ENCODE measurements at places on chromosomes 16 and 17.

GRCh38 chr17:65529761-65530522 lies 31.5 kb downstream of the AXIN2 start:
- no peak for DNase-seq

- DNase-seq = no peak
These were observed 13.4 kb downstream of the ITPRIPL2 start for GRCh38 chr16:19127205-19127604.

GRCh38 chr16:66903544-66904427 lies 14.9 kb downstream of the CDH16 start:
- no peak for DNase-seq

DNA sequence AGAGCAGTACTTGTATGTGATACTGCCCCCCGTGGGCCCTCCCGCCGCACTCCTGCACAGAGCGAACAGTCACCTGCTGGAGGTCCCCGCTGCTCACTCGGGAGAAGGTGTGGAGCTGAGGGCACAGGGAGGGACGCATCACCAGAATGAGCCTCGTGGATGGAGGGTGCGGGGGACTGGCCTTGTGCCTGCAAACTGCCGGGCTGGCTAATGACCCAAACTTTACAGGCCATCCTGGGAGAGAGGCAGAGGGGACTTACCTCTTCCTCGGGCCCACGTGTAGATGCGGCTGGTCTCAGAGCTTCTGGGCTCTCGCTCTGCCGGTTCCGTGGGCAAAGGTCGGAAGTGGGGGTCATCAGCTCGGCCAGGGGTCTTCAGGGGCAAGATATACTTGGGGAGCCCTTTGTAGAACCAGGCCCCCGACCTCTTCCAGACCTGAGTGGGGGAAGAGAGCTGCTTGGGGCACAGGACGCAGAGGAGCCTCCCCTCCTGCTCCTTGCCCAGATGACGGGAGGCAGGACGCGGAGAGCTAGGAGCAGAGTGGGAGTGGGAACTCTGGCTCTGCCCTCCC lies 65.5 kb upstream of the DOC2B start:
- no peak for DNase-seq

- DNase-seq = peak; percentile 33
These were observed 219.3 kb upstream of the GSE1 start for GRCh38 chr16:85393674-85394451.

GRCh38 chr17:70172449-70172848 lies 3.1 kb downstream of the KCNJ2 start:
- no peak for DNase-seq

DNA sequence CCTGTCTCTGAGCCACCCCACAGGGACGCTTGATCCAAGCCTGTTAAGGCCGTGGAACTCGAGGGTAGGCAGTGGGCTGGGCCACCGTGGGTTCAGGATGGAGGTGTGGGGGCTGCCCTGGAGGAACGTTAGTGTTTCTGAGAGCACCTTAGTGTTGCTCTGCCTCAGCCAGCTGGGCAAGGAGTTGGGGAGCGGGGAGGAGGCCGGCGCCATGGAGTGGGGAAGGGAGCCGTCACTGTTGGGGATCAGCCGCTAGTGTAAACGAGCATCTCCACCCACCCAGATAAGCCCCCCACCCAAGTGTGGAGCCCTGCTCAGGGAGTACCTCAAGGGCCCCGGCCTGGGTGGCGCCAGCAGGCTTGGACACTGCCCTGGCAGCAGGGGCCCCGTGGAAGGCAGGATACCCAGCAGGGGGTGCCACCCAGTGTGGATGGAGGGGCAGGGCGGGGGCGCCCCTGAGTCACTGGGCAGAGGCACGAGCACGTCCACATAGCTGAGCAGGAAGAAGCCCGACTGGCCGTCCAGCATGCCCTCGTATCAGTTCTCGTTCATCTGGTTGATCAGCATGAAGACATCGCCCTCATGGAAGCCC lies 98.6 kb downstream of the KPNA2 start:
- no peak for DNase-seq

DNA sequence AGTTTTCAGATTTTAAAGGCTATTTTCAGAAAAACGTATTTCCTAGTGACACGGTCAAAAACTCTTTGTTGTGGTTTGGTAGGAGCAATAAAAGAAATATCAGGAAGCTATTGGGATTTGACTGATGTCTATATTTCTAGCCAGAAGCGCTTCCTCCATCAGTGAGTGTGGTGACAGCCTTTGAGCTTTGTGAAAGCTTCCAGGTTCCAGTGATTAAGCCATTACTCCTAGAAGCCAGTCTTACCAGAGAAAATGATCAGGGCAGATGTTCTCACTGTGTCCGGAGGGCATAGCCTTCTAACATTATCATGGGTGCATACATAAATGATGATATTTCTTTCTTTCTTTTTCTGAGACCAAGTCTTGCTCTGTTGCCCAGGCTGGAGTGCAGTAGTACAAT lies 39.6 kb downstream of the MAP2K6 start:
- DNase-seq = no peak

DNA sequence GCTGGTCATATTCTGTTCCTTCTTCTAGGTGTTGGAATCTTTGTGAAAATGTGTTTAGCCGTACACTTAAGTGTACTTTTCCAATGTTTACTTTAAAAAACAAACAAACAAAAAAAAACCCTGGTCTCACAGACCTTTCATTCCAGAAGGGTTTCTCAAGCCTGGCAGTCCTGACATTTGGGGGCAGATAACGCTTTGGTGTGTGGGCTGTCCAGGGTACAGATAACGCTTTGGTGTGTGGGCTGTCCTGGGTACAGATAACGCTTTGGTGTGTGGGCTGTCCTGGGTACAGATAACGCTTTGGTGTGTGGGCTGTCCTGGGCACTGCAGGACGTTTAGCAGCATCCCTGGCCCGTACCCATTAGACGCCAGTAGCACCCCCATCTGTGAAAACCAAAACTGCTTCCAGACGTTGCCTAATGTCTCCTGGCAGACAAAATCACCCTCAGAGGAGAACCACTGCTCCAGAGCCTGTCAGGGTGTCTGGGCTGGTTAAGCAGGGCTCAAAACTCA lies 15.2 kb upstream of the FLCN start:
- no peak for DNase-seq

- peak; percentile 68 for DNase-seq
These were observed 30.9 kb downstream of the FAM222B start for GRCh38 chr17:28811651-28812090.

DNA sequence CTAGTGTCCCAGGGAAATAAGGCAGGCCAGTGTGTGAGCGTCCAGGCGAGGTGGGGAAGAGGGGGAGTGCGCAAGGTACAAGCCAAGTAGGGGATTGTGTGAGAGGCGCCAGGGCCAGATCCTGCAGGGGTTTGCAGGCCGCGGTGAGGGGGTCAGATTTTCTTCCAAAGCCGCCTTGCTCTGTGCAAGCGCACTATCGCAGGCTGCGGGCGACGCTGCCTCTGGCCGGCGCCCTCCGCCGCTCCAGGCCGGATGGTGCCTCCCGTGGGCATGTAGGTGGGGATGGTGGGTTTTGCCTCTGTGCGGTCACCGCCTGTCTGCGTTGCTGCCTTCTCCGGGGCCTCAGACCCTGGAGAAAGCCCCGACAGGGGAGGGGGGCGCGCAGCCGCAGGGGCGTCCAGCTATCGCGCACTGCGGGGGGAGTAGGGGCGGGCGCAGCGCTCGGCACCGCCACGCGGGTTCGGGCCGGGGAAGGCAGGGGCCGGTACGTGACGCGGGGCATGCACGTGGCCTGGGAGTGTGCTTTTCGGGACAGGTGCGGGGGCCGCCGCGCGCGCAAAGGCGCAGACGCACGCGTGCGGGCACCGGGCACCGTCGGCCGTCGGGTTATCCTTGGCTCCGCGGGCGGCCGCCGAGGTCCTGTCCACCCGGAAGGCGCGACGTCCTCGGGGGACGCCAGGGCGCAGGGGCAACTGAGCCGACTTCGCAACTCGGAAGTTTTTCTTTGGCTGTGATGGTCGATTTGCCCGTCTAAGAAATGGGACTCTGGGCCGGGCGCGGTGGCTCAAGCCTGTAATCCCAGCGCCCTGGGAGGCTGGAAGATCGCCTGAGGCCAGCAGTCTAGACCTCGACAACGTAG lies 1.1 kb upstream of the HAPSTR1 start:
- no peak for DNase-seq

DNA sequence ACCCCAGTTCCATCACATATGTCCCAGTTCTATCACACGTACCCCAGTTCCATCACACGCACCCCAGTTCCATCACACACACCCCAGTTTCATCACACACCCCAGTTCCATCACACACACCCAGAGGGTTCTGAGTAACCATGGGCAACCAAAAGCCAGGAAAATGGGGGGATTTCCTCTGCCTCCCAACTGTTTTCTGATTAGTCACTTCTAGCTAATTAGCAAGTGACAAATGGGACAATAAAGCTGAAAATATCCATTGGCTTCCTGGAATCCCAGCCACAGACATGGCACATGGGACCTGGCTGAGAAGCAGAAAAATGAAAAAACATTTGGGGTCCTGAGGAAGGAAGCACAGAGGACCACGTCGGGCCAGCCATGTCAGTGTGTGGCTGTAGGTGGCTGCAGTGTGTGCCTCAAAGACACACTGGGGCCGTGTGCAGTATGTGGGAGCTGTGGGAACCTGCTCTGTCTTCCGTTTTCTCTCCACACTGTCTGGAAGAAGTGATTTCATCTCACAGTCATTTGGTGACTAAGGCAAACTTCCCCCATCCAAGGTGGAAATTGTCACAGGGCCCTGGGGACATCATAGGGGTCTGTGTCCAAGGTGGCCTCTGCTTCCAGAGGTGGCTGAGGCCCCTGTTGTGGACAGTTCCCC lies 106.7 kb downstream of the CMIP start:
- peak; percentile 48 for DNase-seq

- no peak for DNase-seq
These were observed 2.9 kb upstream of the CYLD start for GRCh38 chr16:50739031-50739430.

DNA sequence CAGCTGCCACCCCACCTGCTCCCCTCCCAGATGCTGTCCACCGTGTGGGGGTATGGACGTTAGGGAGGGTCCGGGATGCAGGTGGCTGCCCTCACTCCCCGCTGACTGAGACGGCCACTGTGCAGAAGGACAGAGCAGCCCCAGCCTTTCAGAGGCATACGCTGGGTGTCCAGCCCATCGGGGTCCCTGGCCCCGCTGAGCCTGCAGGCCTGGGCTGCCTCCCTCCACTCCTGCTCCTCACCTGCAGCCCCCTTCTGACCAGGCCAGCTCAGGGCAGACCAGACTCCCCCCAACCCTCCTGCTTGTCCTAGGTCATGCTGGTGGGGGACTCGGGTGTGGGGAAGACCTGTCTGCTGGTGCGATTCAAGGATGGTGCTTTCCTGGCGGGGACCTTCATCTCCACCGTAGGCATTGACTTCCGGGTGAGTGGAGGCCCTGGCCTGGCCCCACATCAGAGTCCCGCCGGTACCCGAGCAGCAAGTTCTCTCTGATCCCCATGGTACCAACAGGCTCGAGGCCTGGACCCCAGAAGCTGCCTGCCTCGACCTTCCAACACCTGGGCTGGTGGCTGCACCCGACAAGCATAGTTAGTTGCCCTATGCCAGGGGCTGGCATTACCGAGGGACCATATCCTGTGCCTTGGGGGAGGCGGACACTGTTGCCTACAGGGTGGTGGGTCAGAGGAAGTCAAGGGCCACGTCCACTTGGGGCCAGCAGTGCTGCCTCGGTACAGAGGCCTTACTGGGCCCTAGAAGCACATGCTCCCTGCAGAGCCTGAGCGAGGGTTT lies 1.4 kb downstream of the RAB26 start:
- DNase-seq = no peak

DNA sequence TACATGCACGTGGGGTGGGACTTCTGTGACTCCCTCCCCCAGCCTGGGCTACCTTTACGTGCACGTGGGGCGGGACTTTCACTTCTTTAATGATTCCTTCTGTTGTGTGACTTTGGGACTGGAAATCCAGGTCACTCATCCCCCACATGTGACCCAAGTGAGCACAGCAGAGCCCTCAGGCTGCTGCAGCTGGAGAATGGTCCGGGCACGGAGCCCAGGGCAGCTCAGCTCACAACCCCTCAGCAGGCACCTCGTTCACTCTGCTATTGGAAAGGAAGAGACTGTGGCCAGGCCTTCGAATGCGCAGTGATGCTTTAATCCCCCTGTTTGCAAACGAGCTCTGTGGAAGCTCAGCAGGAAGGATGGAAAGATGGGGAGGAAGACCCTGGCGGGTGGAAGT lies 14.7 kb downstream of the DBNDD1 start:
- no peak for DNase-seq

DNA sequence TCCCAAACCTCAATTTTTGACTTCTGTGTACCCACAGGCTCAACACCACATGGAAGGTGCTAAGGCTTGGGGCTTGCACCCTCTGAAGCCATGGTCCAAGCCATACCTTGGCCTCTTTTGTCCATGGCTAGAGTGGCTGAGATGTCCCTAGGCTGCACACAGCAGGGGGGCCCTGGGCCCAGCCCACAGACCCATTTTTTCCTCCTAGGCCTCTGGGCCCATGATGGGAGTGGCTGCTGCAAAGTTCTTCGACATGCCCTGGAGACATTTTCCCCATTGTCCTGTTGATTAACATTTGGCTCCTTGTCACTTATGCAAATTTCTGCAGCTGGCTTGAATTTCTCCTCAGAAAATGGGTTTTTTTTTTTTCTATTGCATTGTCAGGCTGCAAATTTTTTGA lies 47.0 kb downstream of the TBC1D26 start:
- no peak for DNase-seq

- no peak for DNase-seq
These were observed 920.3 kb upstream of the GOT2 start for GRCh38 chr16:59654455-59654854.

- no peak for DNase-seq
These were observed 231.5 kb upstream of the ZFHX3 start for GRCh38 chr16:73279451-73279850.

- no peak for DNase-seq
These were observed 1.3 kb downstream of the MKS1 start for GRCh38 chr17:58217766-58218165.

DNA sequence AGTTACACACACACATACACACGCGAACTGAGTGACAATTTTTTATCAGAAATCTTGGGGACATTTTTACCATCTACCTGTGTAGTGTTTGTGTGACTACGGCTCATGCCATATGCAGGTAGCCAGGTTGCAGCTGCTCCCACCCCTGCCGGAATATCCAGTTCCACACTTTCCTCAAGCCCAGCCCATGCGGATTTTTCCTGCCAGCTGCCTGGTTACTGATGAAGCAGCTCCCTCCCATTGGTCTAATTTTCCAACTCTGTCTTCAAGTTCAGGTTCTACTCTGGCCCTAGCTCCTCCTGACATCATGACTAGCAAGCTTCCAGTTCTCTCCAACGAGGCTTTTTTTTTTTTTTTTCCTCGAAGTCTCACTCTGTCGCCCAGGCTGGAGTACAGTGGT lies 4.8 kb downstream of the GSG1L2 start:
- DNase-seq = peak; percentile 31
